ENCODE measurements at places on chromosomes 7 and 10.

DNA sequence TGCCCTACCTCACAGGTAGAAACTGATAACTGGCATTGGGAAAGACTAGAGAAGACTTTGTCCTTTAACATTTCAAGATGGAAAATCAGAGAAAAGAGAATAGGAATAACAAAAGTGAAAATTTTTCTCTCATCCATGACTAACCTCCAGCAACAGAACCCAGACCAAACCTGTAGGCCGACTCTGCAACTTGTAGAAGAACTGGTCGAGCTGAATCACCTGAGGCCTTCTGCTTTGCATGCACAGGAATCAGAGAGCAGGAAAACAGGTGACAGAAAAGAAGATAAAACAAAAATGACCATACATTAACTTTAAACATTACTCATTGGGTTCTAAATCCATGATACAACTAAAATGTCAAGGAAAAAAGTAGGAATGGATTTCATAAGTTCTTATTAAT is 137.1 kb downstream of the SLC25A13 start:
- no peak for DNase-seq

GRCh38 chr7:135976312-135977006 is 700 bp downstream of the MTPN start:
- peak; percentile 30 for DNase-seq

GRCh38 chr7:107867858-107868466 is 23.0 kb upstream of the DLD start:
- no peak for DNase-seq

DNA sequence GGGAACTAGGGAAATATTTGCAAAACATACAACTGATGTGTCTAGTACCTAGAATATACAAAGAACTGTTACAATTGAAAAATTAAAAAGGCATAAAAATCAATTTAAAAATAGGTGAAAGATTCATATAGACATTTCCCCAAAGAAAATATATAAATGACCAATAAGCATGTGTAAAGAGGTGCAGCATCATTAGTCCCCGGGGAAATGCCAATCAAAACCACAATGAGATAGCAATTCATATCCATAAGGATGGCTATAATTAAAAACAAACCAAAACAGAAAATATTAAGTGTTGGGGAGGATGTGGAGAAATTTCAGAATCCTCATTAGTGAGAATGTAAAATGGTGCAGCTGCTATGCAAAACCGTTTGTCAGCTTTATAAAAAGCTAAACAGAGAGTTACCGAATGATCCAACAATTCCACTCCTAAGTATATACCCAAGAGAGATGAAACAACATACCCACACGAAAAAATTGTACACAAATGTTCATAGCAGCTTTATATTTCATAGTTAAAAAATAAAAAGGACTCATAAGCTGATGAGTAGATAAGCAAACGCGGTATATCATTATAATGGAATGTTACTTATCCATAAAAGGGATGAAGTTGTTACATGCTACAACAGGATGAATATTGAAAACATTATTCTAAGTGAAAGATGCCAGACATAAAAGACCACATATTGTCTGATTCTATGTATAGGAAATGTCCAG is 210.1 kb upstream of the INHBA start:
- DNase-seq = no peak

GRCh38 chr7:121352323-121352722 is 23.5 kb downstream of the WNT16 start:
- no peak for DNase-seq

- DNase-seq = no peak
Measured at GRCh38 chr7:94829987-94830386, 77.4 kb upstream of the PPP1R9A start.

DNA sequence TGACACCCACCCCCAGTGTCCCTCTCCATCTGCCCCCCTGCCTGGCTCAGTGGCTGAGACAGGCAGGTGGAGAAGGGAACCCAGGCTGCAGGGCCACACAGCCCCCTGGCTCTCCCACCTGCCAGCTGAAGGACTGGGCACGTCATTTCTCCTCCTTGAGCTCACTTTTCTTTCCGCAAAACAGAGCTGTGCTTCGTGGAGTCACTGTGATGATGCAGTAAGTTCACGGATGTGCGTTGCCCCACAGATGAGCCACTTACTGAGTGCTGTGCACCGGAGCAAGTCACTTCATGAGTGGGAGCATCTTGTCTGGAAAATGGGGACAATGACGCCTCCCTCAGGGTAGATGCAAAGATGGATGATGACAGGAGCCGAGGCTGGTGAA is 2.7 kb downstream of the OPN4 start:
- DNase-seq = no peak

GRCh38 chr7:140769852-140770251 is 73.3 kb downstream of the NDUFB2 start:
- DNase-seq = no peak

DNA sequence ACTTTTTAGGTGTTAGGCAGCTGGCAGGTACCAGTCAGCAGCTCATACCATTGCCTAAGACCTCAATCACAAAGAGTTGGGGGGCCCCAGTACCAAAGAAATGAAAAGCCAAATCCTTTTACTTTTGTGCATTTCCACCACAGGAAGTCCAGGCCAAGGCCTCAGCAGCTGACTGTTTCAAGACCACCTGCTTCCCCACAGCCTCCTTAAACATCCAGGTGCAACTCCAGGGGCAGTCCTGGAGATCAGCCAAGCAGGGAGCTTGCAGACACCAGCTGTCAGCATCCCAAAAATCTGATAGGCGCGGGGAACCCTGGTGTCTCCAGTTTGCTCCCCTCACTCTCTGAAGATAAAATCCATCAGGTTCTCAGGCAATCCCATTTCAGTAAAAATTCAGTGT is 91.5 kb upstream of the EFCAB10 start:
- DNase-seq = no peak

DNA sequence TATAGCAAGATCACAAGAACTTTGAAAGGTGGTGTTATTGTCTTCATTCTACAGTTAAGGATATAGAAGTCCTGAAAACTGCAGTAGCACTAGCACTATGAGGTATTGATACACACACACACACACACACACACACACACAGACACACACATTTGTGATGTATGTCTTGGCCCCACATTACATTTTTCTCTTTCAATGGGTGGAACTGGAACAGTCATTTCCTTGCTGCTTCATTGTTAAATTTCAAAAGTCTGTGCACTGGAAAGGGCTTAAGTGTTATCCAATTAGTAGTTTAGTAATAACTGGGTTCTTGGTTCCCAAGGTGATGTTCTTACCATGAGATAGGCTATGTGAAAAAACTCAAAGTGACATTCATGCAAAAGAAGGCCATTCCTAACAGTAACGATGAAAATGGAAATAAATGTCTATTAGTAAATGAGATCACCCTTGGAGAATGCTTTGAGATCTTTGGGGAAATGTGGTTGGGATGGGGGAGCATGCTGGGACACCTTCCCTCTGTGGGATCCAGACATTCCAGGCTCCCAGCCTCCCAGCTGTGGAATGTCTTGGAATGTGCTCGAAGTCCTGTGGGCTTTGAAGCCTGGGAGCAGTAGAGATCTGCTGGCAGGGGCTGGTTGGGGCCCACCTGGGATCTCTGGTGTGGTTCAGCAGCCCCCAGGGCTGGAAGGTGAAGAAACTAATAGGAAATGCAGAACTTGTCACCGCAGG is 37.4 kb upstream of the CALD1 start:
- DNase-seq = peak; percentile 22
